ENCODE measurements at places on chromosomes 4 and X.

DNA sequence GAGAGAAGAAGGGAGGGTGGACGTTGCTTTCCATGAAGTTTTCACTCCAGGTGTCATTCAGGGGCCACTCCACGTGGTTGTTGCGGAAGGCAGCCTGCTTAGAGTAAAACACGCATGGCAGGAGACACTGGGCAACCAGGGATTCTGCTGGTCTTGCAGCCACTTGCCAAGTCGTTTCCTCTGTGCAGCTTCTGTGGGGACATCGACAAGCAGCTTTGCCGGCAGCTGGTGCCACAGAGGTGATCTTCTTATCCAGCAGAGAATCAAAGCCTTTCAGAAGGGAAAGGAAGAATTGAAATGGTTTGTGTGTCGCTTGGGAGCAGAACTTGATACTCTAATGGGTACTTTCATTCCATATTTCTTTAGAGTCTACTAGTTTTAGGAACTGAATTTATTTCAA lies 867.1 kb upstream of the TENM3 start:
- no peak for DNase-seq

DNA sequence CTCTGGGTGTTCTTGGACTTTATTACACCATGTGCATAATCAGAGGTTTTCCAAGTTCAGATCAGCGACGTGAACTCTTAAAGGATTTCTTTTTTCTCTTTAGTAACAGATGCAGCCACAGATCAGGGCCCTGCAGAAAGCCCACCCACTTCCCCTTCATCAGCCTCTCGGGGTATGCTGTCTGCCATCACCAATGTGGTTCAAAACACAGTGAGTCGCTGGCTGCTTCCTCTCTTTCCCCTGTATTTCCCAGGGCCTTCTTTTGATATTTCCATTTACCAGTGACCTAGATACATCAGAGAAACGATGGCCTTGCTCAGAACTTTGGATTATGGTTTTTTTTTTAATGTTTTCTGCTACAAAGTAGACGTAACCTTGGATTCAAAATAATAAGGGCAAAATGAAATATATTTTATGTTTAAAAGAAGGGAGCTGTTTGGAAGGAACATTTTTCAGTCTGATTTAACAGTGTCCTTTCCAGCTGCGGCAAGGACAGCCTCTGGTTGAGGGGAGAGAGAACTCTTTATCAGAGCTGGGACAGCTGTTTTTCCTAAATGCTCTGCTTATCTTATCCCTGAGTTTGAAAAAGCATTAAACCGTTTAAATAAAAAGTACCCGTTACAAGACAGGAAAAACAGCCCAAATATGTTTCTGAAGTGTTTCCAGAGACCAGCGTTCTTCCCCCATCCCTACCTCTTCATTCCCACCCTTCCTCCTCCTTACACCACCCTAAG lies 38.2 kb downstream of the FAM114A1 start:
- DNase-seq, result no peak

DNA sequence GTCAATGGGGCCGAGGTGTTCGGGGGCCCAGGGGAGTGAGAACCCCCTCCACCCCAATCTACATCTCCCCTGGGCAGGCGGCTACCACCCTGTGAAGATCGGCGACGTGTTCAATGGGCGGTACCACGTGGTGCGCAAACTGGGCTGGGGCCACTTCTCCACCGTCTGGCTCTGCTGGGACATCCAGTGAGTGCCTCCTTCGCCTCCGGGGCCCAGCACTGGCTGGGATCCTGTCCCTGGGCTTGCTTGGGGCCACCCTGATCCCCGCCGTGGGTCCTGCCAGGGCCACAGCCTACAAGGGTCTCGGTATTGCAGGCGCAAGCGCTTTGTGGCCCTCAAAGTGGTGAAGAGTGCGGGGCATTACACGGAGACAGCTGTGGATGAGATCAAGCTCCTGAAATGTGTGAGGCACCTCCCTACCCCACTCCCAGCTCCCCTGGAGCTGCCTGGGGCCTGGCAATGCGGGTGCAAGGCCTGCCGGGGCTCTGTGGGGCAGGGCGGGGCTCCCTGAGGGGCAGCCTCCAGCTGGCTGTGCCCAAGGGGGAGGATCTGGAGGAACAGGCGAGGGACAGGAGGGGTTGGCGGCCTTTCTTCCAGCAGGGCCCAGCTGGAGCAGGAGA lies 697 bp downstream of the SRPK3 start:
- DNase-seq, result no peak

GRCh38 chr4:155377276-155377675 lies 511 bp upstream of the MAP9 start:
- DNase-seq, result no peak

GRCh38 chrX:136867518-136867917 lies 13.0 kb downstream of the RBMX start:
- DNase-seq, result no peak

DNA sequence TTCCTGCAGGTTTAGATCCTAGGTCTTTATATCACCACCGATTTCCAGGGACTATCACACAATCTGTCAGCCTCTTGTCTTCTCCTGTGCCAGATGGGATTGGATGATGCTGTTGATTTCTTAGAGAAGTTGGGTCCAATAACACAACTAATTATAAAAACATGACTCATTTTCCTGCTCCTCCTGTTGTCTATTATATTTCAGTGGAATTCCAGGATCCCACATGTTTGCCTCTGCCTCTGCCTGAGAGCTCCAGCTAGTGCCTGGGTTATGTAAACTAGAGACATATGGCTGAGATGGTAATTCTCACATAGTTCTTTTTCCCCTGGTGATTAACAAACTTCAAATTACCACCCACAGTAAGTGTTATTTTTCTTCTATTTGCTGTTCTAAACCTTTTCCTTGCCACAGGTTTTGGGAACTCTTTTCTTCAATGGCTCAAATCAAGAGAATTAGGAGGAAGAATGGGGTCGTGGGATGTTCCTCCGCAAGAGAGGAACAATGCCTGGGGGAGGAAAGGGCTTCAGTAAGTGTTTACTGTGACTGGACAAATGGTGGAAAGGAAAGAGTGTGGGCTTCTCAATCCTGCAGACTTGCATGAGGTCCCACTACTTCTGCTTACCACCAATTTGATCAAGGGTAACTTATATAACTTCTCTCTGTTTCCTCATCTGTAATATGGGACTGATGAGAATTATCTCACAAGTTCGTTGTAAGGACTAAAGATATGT lies 3.4 kb upstream of the HOPX start:
- no peak for DNase-seq

GRCh38 chr4:125315576-125316400 lies 1.0 kb downstream of the FAT4 start:
- no peak for DNase-seq

- DNase-seq, result no peak
These were observed 26.9 kb upstream of the AMOT start for GRCh38 chrX:112867570-112867969.
